ENCODE measurements at places on chromosomes 16 and 17. TPM values are rescaled to one million over a fixed set of nuclear protein-coding genes. Genes with fewer than 3 reads are reported as not detected.

Gene RNF43
- polyA plus RNA-seq: not detected

Gene ITGB4
- 1.5 TPM for polyA plus RNA-seq

Gene AHSP
- not detected for polyA plus RNA-seq

Gene GJC1
- 13.6 TPM for polyA plus RNA-seq

Gene KRT24
- not detected for polyA plus RNA-seq

Gene EXOSC6
- polyA plus RNA-seq: 25.3 TPM

Gene CDH11
- polyA plus RNA-seq: 263 TPM

Gene NDUFAF8
- polyA plus RNA-seq: 136 TPM

Gene TSR1
- 46.9 TPM for polyA plus RNA-seq

Gene RCVRN
- not detected for polyA plus RNA-seq

Gene ZP2
- polyA plus RNA-seq: not detected

DNA sequence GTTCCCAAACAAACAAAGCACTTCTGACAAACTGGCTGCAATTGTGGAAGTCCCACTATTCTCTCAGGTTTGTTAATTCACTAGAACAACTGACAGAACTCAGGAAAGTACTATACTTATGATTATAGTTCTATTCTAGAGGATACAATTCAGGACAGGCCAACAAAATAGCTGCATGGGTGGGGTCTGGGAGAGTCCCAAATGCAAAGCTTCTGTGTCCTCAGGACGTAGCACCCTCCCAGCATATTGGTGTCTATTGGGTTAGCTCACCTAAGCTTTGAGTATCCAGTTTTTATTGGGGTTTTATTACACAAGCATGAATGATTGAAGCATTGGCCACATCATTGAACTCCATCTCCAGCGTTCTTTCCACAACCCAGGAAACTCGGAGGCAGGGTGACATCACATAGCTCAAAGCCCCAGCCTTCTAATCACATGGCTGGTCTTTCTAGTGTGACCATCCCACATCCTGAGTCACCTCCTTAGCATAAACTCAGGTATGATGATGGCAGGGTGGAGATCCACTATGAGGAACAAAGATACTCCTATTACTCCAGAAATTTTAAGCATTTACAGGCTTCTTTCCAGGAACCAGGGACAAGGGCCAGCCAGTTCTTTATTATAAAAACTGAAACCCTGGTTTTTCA is 43.9 kb upstream of the CCNF start:
- peak; percentile 29 for DNase-seq
- H3K4me1 ChIP-seq: no peaks in the 10 kb centered on the region
- H3K27ac ChIP-seq: no peak overlapping the region

DNA sequence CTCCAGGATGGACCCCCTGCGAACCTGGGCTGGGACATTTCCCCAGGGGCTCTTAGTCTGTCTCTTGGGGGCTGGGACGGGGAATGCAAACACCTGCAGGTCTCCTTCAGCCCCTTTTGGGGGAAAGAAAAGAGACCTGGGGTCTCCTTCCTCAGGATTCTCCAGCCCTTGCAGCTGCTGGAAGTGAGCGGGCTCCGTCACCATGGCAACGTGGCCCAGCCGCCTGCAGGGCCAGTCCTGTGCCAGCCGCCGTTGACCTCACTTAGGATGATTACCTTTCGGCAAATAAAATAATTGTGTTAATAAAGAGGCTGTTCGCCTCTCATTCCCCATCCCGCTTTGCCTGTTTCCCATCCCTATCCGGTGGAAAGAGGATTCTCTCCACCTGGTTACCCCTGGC is 25.7 kb downstream of the MRM1 start:
- no peaks in the 10 kb centered on the region for H3K4me1 ChIP-seq
- DNase-seq: no peak
- no peak overlapping the region for H3K27ac ChIP-seq
- H3K4me3 ChIP-seq: no peak overlapping the region

DNA sequence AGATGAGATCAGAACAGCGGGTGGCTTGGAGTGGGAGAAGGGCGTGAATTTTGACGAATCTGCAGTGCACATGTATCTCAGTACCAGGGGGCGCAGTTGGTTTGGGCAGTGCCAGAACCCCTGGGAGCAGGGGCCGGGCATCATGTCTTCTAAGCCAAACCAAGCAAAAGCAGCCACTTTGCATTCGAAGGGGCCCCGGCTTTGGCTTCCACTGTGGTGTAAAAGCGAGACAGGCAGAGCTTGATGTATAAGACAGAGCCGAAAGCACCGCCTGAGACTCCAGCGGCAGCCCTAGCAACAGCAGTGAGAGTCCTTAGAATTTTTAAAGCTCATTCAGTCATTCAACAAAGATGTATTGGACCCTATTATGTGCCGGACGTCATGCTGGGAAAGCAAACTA is 3.8 kb upstream of the XYLT1 start:
- H3K27me3 ChIP-seq: no peaks in the 10 kb centered on the region
- H3K4me1 ChIP-seq: peaks cover 13% of the 10 kb centered on the region
- H3K27ac ChIP-seq: no peak overlapping the region
- H3K36me3 ChIP-seq: no peaks in the 10 kb centered on the region

DNA sequence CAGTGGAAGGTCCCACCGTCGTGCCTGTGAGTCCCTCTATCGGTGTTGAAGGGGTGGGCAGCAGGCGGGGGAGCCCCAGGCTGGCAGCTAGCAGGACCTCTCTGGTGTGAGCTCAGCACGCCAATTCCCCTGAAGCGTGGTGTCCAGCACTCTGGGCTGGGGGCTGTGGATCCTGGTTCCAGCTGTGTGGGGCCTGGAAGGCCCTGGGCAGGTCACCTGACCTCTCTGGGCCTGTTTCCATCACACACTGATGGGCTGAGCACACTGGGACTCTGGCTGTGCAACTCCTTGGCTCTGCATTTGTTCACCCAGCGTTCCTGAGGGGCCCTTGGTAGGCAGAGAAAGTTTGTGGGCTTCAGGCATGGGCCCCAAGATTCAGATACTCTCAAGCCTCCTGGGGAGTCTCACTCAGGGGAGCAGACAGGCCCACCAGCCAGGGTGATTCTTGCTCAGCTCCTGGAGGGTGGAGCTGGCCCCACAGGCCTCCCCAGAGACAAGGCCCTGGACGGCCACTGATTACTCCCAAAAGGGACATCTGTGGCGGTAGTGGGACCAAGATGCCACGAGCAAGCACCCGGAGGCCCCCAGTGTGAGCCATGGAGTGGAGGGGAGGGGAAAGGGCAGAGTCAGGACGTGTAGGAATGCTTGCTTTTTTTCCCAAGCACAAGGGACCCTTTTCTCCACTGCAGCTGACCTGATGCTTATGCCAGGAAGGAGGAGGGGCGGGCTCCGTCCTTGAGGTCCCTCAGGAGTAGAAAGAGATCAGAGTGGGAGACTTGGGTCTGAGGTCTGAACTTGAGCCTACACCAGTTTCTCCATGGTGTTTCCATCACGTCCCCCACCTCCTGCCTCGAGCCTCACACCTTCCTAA is 8.5 kb downstream of the SCGB1C2 start:
- DNase-seq: no peak
- no peaks in the 10 kb centered on the region for H3K36me3 ChIP-seq
- no peaks in the 10 kb centered on the region for H3K27me3 ChIP-seq

DNA sequence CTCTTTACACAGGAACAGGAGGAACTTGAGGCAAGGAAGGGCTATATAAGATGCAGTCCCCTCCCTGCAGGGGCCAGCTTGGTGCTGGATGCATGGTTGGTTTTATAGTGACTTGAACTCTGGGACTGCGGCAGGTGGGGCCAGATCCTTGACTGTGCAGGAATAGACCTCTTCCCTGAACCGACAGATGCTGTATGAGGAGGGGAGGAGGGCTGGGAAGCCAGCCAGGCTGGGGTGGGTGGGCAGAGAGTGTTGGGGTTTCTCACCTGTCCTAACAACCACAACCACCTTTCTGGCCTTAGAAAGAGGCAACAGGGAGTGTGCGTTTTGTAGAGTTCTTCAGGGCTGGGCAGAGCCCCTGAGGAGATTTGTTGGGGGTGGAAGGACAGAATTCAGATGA is 798.1 kb downstream of the KCNJ18 start:
- H3K4me3 ChIP-seq: no peak overlapping the region
- H3K27me3 ChIP-seq: no peaks in the 10 kb centered on the region
- DNase-seq: no peak

- no peaks in the 10 kb centered on the region for H3K36me3 ChIP-seq
- no peak for DNase-seq
- H3K27ac ChIP-seq: no peak overlapping the region
- no peak overlapping the region for H3K4me3 ChIP-seq
Measured at GRCh38 chr17:4560837-4561256, 470 bp upstream of the GGT6 start.

GRCh38 chr16:84585467-84585866 is 32.4 kb downstream of the COTL1 start:
- H3K4me1 ChIP-seq: no peaks in the 10 kb centered on the region
- no peak overlapping the region for H3K4me3 ChIP-seq
- no peaks in the 10 kb centered on the region for H3K27me3 ChIP-seq
- no peak for DNase-seq
- no peak overlapping the region for H3K27ac ChIP-seq
- H3K36me3 ChIP-seq: peaks cover 9% of the 10 kb centered on the region

GRCh38 chr16:57620335-57621231 is 7.8 kb upstream of the ADGRG1 start:
- H3K4me1 ChIP-seq: no peaks in the 10 kb centered on the region
- H3K36me3 ChIP-seq: no peaks in the 10 kb centered on the region
- H3K27me3 ChIP-seq: no peaks in the 10 kb centered on the region
- no peak overlapping the region for H3K27ac ChIP-seq

GRCh38 chr17:71329310-71330098 is 791.3 kb upstream of the SOX9 start:
- H3K27ac ChIP-seq: peak overlapping the region; percentile 75
- no peaks in the 10 kb centered on the region for H3K36me3 ChIP-seq
- peaks cover 41% of the 10 kb centered on the region for H3K4me1 ChIP-seq
- no peaks in the 10 kb centered on the region for H3K27me3 ChIP-seq

- H3K4me3 ChIP-seq: no peak overlapping the region
- H3K27ac ChIP-seq: no peak overlapping the region
- H3K27me3 ChIP-seq: no peaks in the 10 kb centered on the region
- no peak for DNase-seq
Measured at GRCh38 chr17:70271672-70272071, 102.3 kb downstream of the KCNJ2 start.

DNA sequence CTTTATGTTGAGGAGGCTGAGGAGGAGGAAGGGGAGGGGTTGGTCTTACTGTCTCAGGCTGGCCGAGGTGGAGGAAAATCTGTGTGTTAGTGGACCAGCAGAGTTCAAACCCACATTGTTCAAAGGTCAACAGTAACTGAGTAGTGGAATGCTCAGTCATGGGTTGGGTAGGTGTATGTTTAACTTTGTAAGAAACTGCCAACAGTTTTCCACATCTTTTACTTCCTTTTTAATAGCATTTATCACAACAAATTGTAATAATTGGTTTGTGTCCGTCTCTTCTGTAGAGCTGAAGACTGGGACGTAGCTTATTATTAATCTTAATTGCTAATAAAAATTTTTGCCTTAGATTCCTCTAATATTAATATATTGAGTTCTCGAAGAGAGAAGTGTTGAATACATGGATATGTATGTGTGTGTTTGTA is 5.3 kb downstream of the ATP6V0A1 start:
- peaks cover 11% of the 10 kb centered on the region for H3K4me1 ChIP-seq
- H3K36me3 ChIP-seq: peaks cover 16% of the 10 kb centered on the region
- no peak for DNase-seq

- H3K4me3 ChIP-seq: no peak overlapping the region
- no peaks in the 10 kb centered on the region for H3K36me3 ChIP-seq
- DNase-seq: peak; percentile 86
- peaks cover 12% of the 10 kb centered on the region for H3K4me1 ChIP-seq
- H3K27me3 ChIP-seq: 0 out of 2 replicates have a peak, but pooled peaks cover under 1% of the 10 kb centered on the region
Measured at GRCh38 chr17:27407916-27408864, 48.1 kb upstream of the KSR1 start.

- DNase-seq: peak; percentile 37
- H3K4me3 ChIP-seq: no peak overlapping the region
- H3K27ac ChIP-seq: no peak overlapping the region
- no peaks in the 10 kb centered on the region for H3K36me3 ChIP-seq
- H3K27me3 ChIP-seq: no peaks in the 10 kb centered on the region
- H3K4me1 ChIP-seq: no peaks in the 10 kb centered on the region
Measured at GRCh38 chr16:78096386-78096785, 3.1 kb upstream of the WWOX start.

GRCh38 chr17:72381597-72382397 is 261.0 kb downstream of the SOX9 start:
- no peak overlapping the region for H3K27ac ChIP-seq
- no peaks in the 10 kb centered on the region for H3K36me3 ChIP-seq
- H3K4me3 ChIP-seq: no peak overlapping the region

DNA sequence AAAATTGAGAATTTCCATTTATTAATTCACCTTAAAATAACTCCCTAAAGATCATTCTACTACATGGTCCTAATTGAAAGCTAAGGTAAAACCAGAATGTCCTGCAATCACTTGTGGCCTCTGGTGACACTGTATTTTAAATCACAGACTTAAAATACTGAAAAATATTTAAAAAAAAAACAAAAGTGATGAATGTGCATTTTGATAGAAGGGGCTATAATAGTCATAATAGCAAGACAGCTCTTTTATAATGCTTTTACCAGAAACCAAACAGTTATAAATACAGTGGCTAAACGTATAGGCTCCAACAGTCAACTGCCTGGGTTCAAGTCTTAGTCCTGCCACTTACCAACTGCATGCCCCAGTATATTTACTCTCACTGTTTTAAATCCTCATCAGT is 21.2 kb downstream of the PHLPP2 start:
- peaks cover 7% of the 10 kb centered on the region for H3K36me3 ChIP-seq
- no peak for DNase-seq
- H3K27me3 ChIP-seq: no peaks in the 10 kb centered on the region
- H3K4me1 ChIP-seq: peaks cover 13% of the 10 kb centered on the region
- H3K4me3 ChIP-seq: no peak overlapping the region

- H3K36me3 ChIP-seq: no peaks in the 10 kb centered on the region
- no peaks in the 10 kb centered on the region for H3K4me1 ChIP-seq
- H3K27me3 ChIP-seq: no peaks in the 10 kb centered on the region
- no peak overlapping the region for H3K4me3 ChIP-seq
- DNase-seq: no peak
- no peak overlapping the region for H3K27ac ChIP-seq
Measured at GRCh38 chr17:10857976-10858375, 20.1 kb upstream of the PIRT start.

GRCh38 chr16:10745841-10746240 is 2.2 kb downstream of the NUBP1 start:
- H3K4me3 ChIP-seq: no peak overlapping the region
- no peaks in the 10 kb centered on the region for H3K36me3 ChIP-seq
- peaks cover 22% of the 10 kb centered on the region for H3K4me1 ChIP-seq
- no peaks in the 10 kb centered on the region for H3K27me3 ChIP-seq
- no peak for DNase-seq

All from GM23248 (cell line).